ENCODE measurements at places on chromosomes 1 and 21.

- DNase-seq, result no peak
These were observed 54.6 kb upstream of the PRDX6 start for GRCh38 chr1:173422456-173422976.

- no peak for DNase-seq
These were observed 144.6 kb downstream of the GALNT2 start for GRCh38 chr1:230211436-230212145.

GRCh38 chr21:26001356-26001755 is 169.2 kb downstream of the APP start:
- DNase-seq, result no peak

GRCh38 chr21:46124083-46124925 is 26.4 kb downstream of the COL6A2 start:
- no peak for DNase-seq

GRCh38 chr1:107480548-107481415 is 339.9 kb downstream of the NTNG1 start:
- DNase-seq, result no peak

DNA sequence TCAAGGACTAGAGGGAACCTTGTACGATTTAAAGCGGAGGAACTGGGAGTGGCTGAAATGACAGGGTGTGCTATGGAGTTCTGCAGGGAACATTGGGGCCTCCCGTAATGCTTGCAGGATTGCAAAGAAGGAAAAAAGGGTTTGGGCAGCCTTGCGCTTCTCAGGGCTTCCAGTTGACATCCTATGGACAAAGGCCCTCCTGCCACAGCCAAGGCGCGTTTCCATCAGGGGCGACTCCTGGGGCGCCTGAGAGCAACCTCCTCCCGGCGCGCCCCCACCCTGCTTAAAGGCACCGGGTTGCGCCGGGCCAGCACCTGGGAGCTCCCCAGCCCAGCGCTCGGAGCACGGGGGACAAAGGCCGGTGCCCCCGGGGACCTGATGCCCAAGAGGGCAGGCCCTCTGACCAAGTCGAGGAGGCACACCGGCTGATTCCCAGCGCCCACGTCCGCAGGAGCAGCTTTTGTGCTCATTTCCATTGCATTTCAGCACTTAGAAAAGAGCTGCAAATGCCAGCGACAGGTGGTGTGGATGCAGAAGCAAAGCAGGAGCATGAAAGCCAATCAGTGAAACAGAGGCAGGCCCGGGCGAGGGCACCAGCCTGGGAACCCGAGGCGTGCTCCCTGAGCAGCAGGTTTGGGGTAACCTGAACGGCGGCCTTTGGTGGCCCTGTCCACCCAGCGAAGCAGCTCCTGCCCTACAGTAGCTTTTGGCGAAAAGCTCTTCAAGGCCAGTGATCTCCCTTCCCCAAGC is 17.6 kb upstream of the RNF187 start:
- no peak for DNase-seq

GRCh38 chr1:233442026-233442780 is 114.7 kb downstream of the MAP3K21 start:
- DNase-seq, result no peak

DNA sequence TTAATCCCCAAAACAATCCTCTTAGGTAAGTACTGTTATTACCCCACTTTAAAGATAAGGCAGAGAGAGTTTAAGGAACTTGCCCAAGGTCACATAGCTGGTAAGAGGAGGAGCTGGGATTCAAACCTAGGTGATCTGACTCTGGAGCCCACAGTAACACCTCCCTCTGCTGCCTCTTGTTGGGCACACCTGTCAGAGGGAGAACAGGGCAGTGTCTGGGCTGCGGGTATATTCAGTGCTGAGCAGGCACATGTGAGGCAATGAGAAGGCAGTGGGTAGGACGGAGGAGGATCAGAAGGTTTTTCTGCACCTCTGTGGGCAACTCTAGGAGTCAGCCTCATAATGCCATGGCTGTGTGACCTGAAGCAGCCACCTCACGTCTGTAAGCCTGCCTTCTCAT is 1.8 kb downstream of the HPCA start:
- no peak for DNase-seq

- DNase-seq, result no peak
These were observed 1.1 kb downstream of the COX20 start for GRCh38 chr1:244836584-244836983.

DNA sequence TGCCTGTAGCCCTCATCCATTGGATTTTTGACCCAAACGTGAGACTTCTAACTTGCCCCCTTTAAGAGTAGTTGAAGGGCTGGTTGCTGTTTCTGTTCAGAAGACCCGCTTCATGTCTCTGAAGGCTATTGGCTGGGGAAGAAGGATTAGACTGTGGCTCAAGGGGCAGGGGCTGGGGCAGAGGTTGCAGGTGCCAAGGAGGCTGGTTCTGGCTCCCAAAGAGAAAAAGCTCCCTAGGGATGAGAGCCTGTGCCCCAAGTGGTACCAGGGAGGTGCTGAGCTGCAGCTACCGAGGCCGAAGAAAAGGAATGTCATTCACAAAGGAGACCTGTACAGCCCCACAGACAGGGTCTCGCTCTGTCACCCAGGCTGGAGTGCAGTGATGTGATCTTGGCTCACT is 5.8 kb downstream of the WNT3A start:
- DNase-seq, result no peak

DNA sequence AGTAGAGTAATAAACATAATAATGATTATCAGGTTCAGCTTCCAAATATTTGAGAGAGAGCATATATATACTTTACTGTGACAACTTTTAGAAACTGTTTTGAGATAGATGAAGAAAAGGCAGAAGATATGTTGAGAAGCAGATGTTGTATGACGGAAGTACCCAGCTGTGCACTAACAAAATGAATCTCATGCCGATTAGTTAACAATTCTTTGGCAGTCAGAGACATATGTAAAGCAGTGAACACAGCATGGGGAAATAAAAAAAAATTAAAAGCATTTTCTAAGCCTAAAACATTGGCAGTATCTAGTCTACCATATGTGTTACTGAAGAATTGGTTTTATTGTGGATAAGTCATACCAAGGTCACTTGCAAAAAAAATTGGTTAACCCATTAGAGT is 51.8 kb downstream of the MAGI3 start:
- DNase-seq, result no peak

GRCh38 chr1:116971965-116972673 is 29.4 kb upstream of the CD101 start:
- DNase-seq, result no peak

GRCh38 chr1:70459496-70460225 is 48.6 kb downstream of the CTH start:
- DNase-seq, result no peak

- no peak for DNase-seq
These were observed 47.4 kb upstream of the USP25 start for GRCh38 chr21:15682186-15682895.

- peak; percentile 39 for DNase-seq
These were observed 19.8 kb upstream of the SARS1 start for GRCh38 chr1:109193653-109194590.

GRCh38 chr1:98794196-98794886 is 132.8 kb downstream of the SNX7 start:
- DNase-seq, result peak; percentile 8

DNA sequence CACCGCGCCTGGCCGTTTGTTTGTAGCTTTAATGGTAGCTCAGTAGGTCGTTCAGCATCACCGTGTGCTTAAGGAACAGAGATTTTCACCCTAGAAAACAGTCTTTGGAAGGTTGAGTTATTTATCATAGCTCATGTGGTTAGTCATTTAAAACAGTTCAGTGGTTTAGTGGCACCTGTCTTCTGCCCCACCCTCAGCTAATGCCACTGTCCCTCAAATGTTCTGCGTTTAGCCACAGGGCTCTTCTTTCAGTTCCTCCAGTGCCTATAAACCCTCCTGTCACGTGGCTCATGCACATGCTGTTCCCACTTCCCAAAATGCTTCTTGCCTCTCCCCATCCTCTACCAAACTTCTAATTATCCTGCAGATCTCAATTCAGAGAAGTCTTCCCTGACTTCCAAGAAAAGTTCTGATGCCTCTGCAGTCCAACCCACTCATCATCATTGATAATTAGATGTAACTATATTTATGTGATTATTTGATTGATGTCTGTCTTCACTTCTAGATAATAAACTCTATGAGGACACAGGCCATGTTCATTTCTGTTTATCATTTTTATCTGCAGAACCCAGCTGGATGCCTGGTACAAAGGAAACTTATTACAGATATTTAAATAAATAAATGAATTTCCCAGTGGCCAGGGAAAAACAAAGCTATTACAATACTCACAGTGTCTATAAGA is 14.4 kb upstream of the DIPK1A start:
- DNase-seq, result no peak

- DNase-seq, result no peak
These were observed 138.4 kb upstream of the BACE2 start for GRCh38 chr21:41029571-41029970.

DNA sequence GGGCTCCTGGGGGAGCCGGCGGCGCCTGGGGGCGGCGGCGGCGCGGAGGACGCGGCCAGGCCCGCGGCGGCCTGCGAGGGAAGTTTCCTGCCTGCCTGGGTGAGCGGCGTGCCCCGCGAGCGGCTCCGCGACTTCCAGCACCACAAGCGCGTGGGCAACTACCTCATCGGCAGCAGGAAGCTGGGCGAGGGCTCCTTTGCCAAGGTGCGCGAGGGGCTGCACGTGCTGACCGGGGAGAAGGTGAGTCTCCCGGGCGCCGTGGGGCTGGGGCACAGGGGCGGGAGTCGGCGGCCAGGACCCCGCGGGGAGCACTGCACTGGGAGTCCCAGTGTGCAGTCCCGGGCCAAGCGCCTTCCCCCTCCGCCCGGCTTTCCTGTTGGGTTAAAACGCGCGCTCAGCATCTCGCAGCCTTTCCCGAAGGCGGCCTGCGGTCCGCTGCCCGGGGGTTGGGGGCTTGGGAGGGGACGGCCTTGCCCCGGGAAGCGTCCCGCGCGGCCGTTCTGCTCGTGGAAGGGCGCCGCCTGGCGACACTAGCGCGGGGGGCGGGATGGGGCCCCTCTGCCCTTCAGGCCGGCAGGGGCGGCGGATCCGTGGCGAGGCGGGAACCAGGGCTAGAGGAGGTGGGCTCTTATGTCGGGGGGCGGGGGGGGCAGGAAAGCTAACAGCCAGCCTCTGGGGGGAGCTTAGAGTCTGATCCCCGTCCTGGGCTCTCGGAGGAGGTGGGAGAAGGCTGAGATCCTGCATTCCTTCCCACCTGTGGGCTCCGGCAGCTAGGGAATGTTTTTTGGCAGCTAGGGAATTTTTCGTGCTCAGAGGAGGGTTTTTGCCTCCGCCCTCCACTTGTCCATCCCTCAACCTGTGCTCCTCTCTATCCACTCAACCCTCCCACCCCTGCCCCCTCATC is 1.1 kb downstream of the HUNK start:
- peak; percentile 28 for DNase-seq

- no peak for DNase-seq
These were observed 224.9 kb upstream of the FGGY start for GRCh38 chr1:59071876-59072582.

GRCh38 chr1:209641832-209642172 is 10.4 kb downstream of the LAMB3 start:
- DNase-seq, result no peak

GRCh38 chr1:246571953-246572352 is 5.7 kb downstream of the CNST start:
- DNase-seq, result no peak

DNA sequence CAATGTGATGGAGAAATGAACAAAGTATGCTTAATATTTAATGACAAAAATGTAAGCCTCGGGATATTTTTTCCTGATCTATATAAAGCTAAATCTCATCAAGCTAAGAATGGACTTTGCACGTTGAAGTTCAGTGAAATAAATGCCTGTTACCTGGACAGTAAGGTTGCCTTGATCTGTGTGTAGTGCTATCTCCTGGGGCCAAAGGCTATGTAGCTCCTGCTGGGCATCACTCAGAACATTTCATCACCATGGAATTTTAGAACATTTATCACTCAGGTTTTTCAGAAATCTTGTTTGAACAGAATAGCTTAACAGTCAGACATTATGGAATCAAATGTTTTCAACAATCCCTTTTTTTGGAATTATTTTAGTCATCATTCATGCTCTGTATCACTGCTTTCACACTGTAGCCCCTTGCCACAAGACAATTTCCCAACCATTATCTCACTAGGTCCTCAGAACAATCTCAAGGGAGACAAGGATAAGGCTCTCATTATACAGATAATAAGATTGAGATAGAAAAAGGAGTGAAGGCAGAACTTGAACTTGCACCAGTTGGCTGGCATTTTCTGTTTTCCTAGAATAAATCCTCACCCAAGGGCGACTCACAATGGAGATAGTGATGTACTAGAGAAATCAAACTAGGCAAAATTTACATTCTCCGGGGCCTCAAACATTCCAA is 3.7 kb downstream of the OR10J1 start:
- no peak for DNase-seq

- no peak for DNase-seq
These were observed 96.8 kb upstream of the DPT start for GRCh38 chr1:168825820-168826219.

GRCh38 chr1:218209351-218209861 is 75.7 kb upstream of the RRP15 start:
- DNase-seq, result no peak

- no peak for DNase-seq
These were observed 19.8 kb downstream of the OLFML2B start for GRCh38 chr1:162003830-162004215.

DNA sequence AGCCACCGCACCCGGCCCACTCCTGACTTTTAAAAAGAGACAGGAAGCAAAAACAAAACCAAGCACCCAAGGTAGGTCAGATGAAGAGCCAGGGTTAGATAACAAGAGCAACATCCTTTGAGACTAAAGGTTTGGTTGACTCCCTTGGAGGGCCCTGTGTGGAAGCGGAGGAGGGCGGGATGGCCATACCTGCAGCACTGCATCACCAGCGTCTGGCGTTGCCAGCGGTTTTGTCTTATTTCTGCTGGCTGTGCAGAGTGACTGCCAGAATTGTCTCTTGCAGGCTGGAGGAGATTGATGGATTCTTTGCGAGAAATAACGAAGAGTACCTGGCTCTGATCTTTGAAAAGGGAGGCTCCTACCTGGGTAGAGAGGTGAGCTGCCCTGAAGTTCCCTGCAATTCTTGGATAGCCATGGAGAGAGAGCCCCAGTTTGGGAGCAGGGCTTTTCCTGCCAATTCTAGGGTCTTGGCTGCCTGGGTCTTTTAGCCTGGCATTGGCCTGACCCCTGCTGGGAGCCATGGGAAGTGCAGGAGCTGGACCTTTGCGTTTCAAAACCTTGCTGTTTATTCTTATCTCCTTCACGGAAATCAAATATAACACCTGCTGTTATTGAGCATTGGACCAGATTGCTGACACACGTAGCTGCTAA is 24.0 kb downstream of the QSOX1 start:
- no peak for DNase-seq

DNA sequence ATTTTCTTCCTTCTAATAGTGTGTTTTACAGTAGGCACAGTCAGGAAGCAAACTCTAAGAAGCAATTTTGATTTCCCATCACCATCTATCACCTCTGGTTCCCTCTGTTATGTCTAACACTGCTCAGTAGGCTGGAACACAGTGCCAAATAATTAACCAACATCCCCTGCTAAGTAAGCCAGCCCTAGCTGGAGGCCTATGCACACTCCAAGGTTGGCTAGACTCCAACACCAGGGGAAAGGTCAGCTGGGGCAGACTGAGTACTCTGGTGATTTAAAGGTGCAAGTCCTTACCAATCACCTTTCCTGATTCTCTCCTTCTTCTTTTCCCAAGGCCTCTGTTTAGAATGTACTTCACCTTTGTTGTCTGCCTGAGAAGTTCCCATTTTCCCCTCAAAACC is 46.5 kb upstream of the BEND5 start:
- DNase-seq, result no peak

GRCh38 chr1:15088281-15088971 is 65.1 kb upstream of the TMEM51 start:
- DNase-seq, result no peak

- DNase-seq, result no peak
These were observed 305.1 kb downstream of the MATN1 start for GRCh38 chr1:30418061-30418938.

GRCh38 chr1:230429067-230429735 is 3.1 kb upstream of the PGBD5 start:
- no peak for DNase-seq

Data from stimulated activated CD8-positive, alpha-beta memory T cell treated with anti-CD3 and anti-CD28 coated beads, Interleukin-15, amount 100 ng/mL, for 48 hours (primary cell).